ENCODE measurements at places on chromosomes 5 and 9.

DNA sequence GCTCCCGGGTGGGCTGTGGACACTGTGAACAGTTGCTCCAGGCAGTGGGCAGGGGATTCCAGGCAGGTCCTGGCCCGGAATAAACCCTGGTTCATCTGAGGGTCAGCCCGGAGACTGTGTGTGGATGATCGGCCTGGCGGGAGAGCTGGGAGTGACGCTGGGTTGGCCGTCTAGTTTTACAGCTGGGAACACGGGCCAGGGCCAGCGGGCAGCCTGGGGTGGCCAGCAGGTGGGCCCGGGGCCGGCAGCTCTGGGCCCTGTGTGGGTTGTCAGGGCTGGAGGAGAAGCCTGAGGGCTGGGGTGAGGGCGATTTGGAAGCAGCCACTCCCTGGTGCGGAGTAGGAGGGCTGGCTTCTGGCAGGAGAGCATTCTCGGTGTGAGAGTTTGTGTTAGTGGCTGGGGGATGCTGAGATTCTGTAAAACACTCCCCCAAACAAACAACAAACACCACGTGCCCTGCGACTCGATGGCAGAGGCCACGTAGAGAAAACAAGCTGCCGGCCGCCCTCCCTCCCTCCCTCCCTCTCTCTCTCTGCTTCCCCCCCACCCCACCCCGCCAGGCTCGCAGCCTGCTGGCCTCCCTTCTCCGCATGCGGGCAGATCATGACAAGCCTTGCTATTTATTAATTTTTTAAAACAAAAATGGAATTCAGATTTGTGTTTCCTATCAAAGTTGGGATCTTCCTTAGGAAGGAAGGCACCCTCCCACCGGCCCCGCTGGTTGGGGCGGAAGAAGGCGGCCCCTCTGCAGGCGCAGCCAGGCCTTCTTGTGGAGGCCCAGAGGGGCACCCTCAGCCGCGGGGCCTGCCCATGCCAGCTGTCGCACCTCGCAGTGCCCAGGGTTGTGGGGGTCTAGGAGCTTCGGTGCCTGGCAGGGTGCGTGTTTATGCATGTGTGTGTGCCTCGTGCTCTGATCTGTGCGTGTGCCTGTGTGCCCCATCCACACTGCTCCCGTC lies 49.5 kb downstream of the RXRA start:
- no peak for DNase-seq

GRCh38 chr5:135842737-135843136 lies 8.3 kb downstream of the SLC25A48 start:
- DNase-seq = no peak

DNA sequence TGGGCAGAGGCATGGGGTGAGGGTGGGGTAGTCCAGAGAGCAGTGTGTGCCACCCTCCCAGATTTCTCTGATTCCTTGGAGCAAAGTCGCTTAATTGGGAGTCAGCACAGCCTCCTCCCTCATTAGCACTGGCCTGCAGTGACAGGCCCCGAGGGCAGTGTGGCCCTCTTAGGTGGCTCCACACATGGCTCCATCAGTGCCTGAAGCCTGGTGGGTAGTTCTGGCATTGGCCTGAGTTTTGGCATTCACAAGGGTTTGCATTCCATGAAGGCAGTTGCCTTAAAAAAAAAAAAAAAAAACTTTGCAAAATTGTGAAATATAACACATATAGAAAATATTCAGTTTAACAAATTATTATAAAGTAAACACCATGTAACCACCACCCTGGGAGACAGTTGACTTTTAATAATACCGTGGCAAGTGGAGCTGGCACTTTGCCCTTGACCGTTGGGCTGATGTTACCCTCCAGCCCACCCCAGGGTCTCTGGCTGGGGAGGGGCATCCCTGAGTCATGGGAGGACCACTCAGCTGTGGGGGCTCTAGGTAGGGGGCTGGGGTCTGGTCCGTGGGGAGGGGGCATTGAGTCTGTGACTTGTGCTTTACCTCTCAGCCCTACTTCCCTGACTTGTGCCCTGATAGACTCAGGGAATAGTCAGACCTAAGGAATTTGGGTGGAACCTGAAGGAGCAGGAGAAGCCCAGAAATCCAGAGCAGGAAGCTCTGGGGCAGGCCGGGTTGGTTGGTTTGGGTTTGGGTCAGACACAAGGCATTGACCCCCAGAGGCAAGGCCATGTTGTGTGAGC lies 51.3 kb upstream of the PITX1 start:
- DNase-seq = peak; percentile 73

DNA sequence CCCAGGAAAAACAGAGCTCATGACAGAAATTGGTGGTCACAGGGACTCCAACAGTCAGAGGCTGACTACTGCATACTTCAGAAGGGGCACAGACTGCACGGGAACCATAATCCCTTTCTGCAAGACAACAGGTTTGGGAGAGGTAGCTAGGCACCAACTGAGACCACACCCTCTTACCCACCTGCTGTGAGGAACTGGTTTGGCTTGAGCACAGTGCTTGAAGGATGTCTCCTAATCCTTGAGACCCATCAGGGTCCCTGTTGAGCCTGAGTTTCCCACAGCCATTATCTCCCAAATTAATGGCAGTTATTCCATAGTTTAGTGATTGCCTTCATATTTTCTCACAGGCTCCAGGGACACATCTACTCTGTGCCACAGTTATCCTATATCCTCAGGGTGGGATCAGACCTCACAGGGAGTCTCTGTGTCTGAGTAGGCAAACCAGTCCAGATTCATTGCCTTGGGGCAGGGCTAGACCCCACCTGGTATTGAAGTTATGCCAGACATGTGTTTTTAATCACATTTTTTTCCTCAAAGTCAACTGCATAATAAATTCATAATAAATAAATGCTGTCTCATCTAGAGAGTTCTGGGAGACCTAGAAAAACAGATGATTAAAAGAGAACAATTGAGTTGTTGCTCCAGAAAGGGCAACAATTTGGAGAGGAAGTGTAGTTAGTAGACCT lies 9.3 kb upstream of the CAST start:
- peak; percentile 49 for DNase-seq

DNA sequence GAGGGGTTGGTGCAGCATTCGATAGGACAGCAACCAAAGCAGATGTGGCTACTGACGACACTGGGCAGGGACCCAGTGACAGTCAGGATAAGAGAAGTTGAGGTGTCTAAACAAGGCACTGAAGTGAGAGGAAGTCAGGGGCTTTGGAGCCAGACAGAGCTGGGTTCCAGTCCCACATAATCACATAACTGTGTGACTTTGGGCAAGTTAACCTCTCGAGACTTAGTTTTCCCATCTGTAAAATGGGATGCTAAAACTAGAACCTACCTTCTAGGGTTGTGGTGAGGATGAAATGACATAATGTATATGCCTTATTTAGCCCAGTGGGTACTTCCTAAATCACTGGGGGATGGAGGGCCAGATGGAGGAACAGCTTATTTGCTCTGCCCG lies 3.1 kb downstream of the ANGPTL2 start:
- DNase-seq = no peak

DNA sequence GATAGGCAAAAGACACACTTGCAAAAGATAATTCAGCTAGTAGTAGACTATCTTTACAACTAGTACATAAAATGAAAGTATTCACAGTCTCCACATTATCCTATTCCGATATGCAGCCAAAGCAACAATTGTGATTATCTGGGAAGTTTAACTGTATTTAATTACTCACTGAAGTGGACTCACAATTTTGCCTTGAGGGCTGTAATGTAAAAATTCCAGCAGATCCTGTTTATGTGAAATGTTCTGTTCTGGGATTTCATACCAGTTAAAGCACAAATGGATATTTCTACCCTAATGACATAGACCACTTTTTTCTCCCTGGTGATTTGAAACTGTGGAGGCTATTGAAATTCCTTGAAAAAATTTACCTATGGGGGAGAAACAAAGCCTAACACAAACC lies 474.4 kb upstream of the EDIL3 start:
- peak; percentile 55 for DNase-seq

DNA sequence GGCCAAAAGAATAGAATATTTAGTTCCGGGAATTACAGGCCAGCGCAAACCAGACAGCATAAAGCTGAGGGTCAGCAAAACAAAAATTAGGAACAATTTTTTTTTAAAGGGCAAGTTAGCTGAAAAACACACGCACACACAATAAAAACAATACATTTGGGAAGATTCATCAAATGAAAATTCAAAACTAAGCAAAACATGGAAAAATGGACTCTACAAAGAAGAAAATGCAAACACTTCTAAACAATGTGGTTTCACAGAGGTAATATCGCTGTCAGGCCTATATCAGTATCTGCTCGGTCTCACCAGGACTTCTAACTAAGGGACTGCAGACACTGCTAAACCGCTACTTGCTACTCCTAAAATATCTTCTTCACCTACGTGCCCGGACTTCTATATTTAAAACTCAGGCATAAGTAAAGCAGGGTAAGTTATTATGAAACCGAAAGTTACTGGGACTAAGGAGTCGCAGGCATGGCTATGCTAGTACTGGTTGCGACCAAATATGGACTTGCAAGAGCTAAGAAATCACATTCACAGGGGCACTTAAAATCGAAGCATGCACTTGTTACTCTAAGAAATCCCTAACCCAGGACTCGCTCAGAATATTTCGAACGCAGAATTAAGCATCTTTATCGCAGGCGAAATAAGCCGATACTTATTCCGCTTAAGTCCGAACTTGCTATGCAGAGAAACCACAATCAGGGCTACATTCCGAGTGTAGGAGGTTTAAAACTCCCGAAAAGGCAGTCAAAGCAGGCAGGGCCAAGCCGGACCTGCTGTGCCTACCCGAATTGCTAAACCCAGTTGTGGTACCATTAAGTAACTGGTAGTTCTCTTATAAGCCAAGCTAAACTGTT lies 2.3 kb downstream of the ANXA2R start:
- peak; percentile 65 for DNase-seq

DNA sequence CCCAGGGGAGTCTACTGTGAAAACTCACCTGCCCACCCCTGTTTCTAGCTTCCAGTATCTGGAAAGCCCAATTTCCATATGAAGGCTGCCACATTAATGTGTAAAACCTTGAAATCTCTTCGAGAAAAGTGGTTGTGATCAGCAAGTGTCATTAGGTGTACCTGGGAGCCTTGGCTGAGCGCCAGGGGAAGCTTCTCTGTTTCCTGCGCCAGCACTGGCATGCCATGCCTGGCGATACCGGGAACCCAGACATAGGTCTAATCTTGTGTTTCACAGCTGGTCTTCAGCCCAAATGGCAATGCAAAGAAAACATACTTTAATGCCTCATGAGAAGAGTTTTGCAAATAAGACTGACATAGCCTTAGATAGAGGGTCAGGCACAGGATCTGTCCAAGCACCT lies 101.6 kb downstream of the TENT4A start:
- no peak for DNase-seq

DNA sequence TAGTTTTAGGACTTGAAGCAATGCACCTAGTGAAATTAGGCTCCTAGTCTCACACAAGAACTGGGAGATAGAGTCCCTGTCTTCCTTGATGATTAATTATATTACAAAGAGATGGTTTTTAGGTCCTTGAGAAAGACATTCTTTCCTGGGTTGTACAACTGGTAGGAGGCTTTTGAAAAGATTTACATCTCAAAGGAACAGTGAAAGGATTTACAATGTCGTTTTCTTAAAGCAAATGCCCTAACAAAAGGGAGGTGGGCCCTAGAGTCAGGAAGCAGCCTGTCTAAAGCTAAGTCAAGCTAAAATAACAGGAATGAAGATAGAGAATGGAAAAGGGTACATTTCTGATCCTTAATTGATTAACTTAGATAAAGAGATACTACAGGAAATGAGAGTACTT lies 102.2 kb upstream of the IL7R start:
- no peak for DNase-seq

- DNase-seq = no peak
These were observed 187.1 kb downstream of the TRIM32 start for GRCh38 chr9:116873937-116874914.

- peak; percentile 65 for DNase-seq
These were observed 46.1 kb upstream of the CER1 start for GRCh38 chr9:14768405-14769229.

DNA sequence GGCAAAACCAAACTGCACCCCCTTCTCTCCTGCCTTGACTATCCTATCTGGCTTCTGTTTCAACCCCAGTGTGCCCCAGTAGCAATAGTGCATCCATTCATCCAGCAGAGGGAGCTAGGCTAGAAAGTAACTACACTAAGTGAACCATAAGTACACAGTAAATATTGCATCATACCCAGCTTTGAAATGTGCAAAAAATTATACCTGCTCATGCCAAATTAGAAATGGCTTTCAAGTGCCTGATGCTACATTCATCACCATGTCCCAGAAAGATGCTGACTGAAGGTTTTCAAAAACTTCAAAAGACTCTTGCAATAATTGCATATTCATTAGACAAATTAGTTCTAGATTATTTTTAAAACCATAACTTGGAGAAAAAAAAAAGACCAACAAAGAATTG lies 153.5 kb downstream of the PRELID2 start:
- DNase-seq = peak; percentile 83

GRCh38 chr5:58940446-58940845 lies 357.6 kb downstream of the RAB3C start:
- DNase-seq = no peak

- DNase-seq = peak; percentile 85
These were observed 71.4 kb downstream of the LRSAM1 start for GRCh38 chr9:127522727-127523126.

GRCh38 chr5:43533646-43534045 lies 18.7 kb upstream of the C5orf34 start:
- no peak for DNase-seq

- DNase-seq = peak; percentile 91
These were observed 702 bp downstream of the CDC20B start for GRCh38 chr5:55172051-55172899.

- no peak for DNase-seq
These were observed 40.2 kb upstream of the CYFIP2 start for GRCh38 chr5:157225469-157226422.

- DNase-seq = no peak
These were observed 92.7 kb downstream of the TMC1 start for GRCh38 chr9:72614067-72614466.

- DNase-seq = peak; percentile 89
These were observed 40.2 kb downstream of the RXRA start for GRCh38 chr9:134366223-134367031.

DNA sequence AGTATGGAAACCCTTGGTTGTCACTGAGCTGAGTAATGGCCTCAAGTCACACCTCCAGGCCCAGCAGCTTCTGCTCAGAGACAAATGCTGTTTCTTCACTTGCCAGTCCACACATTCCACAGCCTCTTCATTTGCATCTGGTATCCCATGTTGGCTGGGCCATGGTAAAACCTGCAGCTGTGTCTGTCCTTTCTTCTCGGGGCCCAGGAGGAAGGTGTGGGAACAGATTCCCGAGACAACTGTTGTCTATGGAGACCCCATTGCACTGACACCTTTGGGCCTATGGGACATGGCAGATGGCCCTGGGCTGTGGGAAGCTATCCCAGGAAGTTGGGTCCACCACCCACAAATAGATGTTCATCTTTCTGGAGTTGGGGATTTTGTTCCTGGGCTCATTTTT lies 85.1 kb downstream of the MACROH2A1 start:
- no peak for DNase-seq

- no peak for DNase-seq
These were observed 150.3 kb downstream of the GPBP1 start for GRCh38 chr5:57324181-57324580.

GRCh38 chr5:64836786-64837185 lies 68.1 kb downstream of the CWC27 start:
- no peak for DNase-seq

GRCh38 chr5:102295534-102296177 lies 428 bp downstream of the SLCO4C1 start:
- DNase-seq = no peak

All from epithelial cell of esophagus (primary cell).